ENCODE measurements at places on chromosomes 13 and 19.

DNA sequence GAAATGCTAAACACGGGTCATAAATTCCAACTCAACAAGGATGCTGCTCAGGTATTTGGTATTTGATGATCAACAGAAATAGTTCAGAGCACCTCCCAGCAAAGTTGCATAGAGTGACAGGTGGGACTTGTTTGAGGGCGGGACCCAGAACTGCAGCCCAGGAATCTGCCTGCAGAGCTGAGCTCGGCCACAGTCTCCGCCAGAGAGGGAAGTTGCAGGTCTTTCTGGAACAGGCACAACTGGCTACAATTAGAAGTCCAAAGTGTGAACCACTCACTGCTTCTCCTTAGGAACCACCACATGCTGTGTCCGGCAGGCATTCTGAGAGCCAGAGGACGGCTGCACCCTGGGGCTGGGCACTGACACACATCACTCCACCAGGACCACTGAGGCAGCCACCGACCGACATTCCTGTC, 1.1 kb downstream of the SLC15A1 start:
- H3K27ac ChIP-seq, result no peak overlapping the region
- H3K4me3 ChIP-seq, result no peak overlapping the region
- no peaks in the 10 kb centered on the region for H3K36me3 ChIP-seq
- peaks cover 21% of the 10 kb centered on the region for H3K27me3 ChIP-seq

DNA sequence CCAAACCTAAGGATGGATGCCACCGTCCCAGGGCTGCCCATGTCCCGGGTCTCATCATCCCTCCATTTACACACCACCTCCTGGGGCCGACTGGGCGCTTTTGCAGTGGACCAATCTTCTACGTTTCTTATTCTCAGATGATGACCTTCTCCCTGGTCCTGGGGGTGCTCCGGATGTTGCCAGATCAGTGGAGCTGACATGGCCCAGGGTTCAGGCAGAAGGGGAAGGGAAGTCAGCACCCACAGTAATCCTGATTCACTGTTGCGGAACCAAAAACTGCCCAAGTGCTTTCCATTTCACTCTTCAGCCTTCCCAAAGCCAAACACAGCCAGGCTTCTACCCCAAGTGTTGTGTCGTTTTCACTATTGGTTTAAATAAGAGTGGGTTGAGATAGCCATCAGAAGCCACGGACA, 29.8 kb downstream of the RAB20 start:
- H3K27me3 ChIP-seq, result no peaks in the 10 kb centered on the region
- no peaks in the 10 kb centered on the region for H3K36me3 ChIP-seq
- no peak overlapping the region for H3K27ac ChIP-seq
- no peaks in the 10 kb centered on the region for H3K4me1 ChIP-seq
- no peak for DNase-seq

DNA sequence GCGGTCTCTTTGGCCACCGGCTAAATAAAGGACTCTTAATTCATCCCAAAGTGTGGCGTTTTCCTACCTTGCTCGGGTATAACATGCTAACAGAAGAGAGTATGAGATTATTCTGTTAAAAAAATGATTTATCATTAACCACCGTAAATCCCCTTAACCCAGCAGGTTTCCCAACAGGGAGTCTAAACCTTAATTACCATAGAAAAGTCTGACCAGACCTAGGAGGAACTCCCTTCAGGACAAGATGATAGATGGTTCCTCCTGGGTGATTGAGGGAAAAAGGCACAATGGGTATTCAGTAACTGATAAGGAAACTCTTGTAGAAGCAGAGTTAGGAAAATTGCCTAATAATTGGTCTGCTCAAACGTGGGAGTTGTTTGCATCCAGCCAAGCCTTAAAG, 193.7 kb downstream of the ZNF737 start:
- no peak overlapping the region for H3K4me3 ChIP-seq
- no peak for DNase-seq
- no peaks in the 10 kb centered on the region for H3K4me1 ChIP-seq
- H3K27ac ChIP-seq, result no peak overlapping the region
- no peaks in the 10 kb centered on the region for H3K36me3 ChIP-seq

DNA sequence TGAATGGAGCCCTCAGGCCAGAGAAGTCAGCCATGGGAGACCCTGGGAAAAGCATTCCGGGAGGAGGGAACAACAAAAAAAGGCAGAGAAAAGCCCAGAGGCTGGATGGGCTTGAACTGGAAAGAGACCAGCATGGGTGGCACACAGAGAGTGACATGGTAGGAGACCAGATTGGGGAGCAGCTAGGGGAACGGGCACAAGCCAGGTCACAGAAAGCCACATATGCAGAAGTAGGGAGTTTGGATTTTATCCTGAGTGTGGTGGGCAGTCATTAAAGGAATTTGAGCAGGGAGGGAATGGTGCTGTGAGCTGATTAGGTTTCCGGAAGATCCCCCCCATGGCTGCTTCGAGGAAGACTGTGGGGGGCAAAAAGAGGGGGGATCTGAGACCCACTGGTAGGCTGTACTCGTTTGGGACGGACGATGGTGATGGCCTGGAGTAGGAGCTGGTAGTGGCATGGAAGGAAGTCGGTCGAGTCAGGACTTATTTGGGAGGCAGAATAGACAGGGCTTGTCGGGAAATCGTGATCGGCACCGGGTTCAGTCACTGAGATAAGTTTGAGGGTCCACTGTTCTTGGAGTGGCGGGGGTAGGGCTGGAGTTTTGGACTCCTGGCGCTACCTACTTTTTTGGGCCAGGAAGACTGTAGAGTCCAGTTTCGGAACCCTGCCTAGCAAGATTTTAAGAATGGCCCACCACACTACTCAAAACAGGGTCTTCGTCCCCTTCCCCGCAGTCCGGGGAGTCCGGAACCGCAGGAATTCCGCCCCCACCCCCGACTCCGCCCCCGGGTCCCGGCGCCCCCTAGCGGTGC, 949 bp downstream of the SERTAD1 start:
- H3K4me3 ChIP-seq, result peak overlapping the region; percentile 87
- peak overlapping the region; percentile 96 for H3K27ac ChIP-seq
- peaks cover 5% of the 10 kb centered on the region for H3K36me3 ChIP-seq
- no peaks in the 10 kb centered on the region for H3K27me3 ChIP-seq
- H3K4me1 ChIP-seq, result peaks cover 17% of the 10 kb centered on the region

GRCh38 chr13:84413016-84413415, 530.7 kb upstream of the SLITRK1 start:
- no peaks in the 10 kb centered on the region for H3K27me3 ChIP-seq
- no peaks in the 10 kb centered on the region for H3K36me3 ChIP-seq

GRCh38 chr13:78602561-78603239, 652 bp downstream of the POU4F1 start:
- peak overlapping the region; percentile 31 for H3K4me3 ChIP-seq
- peaks cover 84% of the 10 kb centered on the region for H3K27me3 ChIP-seq
- H3K4me1 ChIP-seq, result peaks cover 39% of the 10 kb centered on the region

- H3K27me3 ChIP-seq, result no peaks in the 10 kb centered on the region
- no peak overlapping the region for H3K4me3 ChIP-seq
- H3K27ac ChIP-seq, result no peak overlapping the region
- no peak for DNase-seq
Measured at GRCh38 chr19:15240515-15240914, 8.3 kb upstream of the EPHX3 start.

DNA sequence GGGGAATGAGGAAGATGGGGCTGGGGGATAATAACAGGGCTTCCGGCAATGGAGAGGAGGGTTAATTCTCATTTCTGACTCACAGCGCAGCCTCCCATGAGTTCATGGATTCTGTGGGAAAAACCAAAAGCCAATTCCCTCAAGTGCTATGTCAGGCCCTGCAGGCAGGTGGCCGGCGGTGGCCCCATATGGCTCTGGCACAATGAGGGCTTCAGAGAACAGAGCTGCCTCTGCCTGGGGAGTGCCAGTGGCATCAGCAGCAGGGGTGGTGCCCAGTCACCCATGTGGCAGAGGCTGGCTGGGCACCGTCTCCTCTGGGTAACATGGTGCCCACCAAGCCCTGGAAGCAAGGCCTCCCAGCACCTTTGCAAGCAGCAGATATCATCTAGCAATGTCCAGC, 69.1 kb downstream of the ALOX5AP start:
- H3K27me3 ChIP-seq, result no peaks in the 10 kb centered on the region
- no peak overlapping the region for H3K4me3 ChIP-seq
- H3K4me1 ChIP-seq, result peaks cover 8% of the 10 kb centered on the region
- H3K27ac ChIP-seq, result no peak overlapping the region

GRCh38 chr19:57803594-57804325, 11.0 kb downstream of the ZNF552 start:
- no peak for DNase-seq
- no peak overlapping the region for H3K4me3 ChIP-seq
- no peak overlapping the region for H3K27ac ChIP-seq
- no peaks in the 10 kb centered on the region for H3K27me3 ChIP-seq

DNA sequence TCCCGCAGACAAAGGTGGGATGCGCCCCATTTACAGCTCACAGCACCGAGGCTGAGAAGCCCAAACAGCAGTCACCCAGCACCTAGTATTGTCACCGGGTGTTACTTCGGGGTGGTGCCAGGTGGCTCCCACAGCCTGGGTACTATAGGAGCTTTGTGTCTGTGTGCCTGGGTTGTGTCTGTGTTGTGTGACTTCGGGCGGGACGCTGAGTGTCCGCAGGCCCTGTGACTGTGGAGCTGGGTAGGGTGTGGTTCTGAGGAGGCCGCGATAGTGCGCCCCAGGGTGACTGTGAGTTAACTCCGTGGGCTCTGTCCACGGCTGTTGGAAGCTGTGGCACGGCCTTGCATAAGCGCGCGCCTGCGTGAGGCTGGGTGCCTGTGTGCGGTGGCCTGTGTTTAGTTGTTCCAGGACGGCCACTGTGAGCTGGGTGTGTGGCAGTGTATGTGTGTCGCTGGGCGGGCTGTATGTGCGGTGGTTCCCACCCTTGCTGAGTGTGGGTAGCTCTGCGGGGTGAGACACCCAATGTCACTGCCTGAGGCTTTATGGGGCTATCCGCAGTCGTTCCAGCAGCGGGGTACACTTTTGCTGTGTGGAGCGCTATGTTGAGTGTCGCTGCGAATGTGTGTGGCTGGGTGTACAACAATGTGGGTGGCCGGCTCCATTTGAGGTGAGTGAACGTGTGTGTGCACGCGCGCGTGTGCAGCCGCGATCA, 559 bp upstream of the SSBP4 start:
- peak overlapping the region; percentile 8 for H3K4me3 ChIP-seq
- peaks cover 86% of the 10 kb centered on the region for H3K4me1 ChIP-seq
- no peaks in the 10 kb centered on the region for H3K27me3 ChIP-seq
- no peak for DNase-seq

DNA sequence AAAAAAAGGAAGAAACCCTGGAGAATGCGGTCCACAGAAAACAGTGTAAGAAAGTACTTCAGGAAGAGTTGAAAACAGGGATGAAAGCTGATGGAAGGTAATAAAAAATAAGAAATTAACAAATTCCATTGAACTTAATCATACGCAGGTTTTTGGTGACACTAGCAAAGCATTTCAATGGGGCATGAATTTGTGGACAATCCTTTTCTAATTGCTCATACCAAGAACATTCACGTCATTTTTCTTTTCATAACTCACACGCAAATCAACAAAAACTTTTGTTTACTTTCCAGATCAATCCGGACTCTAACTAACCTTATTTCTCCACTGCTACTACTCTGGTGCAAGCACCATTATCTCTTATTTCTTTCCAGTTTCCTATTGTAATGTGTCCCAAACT, 1195.0 kb downstream of the SLITRK5 start:
- H3K27me3 ChIP-seq, result no peaks in the 10 kb centered on the region
- no peak for DNase-seq
- H3K27ac ChIP-seq, result no peak overlapping the region
- no peaks in the 10 kb centered on the region for H3K36me3 ChIP-seq
- no peaks in the 10 kb centered on the region for H3K4me1 ChIP-seq

- H3K27ac ChIP-seq, result no peak overlapping the region
- no peak for DNase-seq
- H3K27me3 ChIP-seq, result no peaks in the 10 kb centered on the region
- no peaks in the 10 kb centered on the region for H3K36me3 ChIP-seq
- H3K4me1 ChIP-seq, result no peaks in the 10 kb centered on the region
- no peak overlapping the region for H3K4me3 ChIP-seq
Measured at GRCh38 chr13:41976476-41976875, 15.6 kb upstream of the VWA8 start.

- no peaks in the 10 kb centered on the region for H3K36me3 ChIP-seq
- H3K27ac ChIP-seq, result no peak overlapping the region
- DNase-seq, result no peak
- no peaks in the 10 kb centered on the region for H3K27me3 ChIP-seq
Measured at GRCh38 chr13:51956717-51957116, 54.5 kb downstream of the ATP7B start.

DNA sequence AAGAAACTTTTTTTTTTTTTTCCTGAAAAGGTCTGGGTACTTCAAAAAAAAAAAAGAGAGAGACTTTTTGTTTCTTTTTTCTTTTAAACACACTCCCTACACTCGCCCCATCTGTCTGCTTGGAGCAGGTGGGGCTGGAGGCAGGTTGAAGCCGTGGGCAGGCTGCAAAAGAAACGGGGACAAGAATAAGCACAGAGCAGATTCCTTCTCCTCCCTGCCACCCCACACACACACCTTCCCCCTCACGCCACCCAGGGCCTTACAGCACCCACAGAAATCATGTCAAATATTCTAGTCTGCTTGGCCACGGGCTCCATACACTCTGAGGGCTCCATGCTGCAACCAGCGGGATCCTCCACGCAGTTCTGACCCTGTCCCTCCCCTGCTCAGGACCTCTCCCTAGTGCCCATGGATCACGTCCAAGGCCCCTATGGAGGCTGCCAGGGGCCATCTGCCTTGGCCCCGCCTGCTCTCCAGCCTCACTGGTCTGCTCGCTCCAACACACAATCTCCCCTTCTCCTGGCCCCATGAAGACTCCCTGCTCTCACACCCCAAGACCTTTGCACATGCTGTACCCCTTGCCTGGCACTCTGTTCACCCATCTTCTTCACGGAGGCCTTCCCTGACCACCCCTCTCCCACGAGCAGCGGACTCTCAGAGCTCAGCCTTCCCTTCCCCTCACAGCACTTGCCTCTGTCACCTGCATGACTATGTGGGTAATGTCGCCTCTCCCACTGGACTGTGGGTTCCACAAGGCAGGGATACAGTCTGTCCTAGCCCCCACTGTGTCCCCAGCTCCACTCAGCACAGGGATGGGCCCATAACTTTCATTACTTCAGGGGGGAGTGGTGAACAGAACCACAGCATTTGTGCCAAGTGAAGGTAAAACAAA, 11.4 kb downstream of the AKT2 start:
- H3K27me3 ChIP-seq, result no peaks in the 10 kb centered on the region
- no peak overlapping the region for H3K4me3 ChIP-seq
- no peak overlapping the region for H3K27ac ChIP-seq
- H3K36me3 ChIP-seq, result peaks cover 6% of the 10 kb centered on the region
- H3K4me1 ChIP-seq, result peaks cover 9% of the 10 kb centered on the region
